Upper lobe of left lung (tissue), 6 donors: ENCODE measurements at places on chromosomes 6 and 20. TPM values are rescaled to one million over a fixed set of nuclear protein-coding genes. Genes with fewer than 3 reads are reported as not detected.

DNA sequence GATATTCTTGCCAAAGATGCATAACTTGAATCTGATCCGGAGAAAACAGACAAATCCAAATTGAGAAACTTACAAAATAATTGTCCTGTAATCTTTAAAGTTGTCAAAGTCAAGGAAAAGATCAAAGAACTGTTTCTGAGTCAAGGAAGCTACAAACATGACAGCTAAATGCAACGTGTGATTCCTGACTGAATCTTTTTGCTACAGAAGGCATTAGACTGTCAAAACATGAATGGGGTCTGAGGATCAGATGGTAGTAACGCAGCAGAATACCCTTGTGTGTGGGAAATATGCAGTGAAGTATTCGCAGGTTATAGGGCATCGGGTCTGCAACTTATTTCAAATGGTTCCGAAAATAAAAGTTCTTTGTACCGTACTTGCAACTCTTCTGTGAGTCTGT is 86.2 kb downstream of the MDGA1 start:
- DNase-seq = no peak

GRCh38 chr6:104908031-104908887 is 48.5 kb upstream of the HACE1 start:
- no peak for DNase-seq

- DNase-seq = no peak
Observed at GRCh38 chr6:8192597-8192996, 90.2 kb upstream of the EEF1E1 start.

GRCh38 chr6:111989743-111990142 is 64.2 kb upstream of the CCN6 start:
- no peak for DNase-seq

DNA sequence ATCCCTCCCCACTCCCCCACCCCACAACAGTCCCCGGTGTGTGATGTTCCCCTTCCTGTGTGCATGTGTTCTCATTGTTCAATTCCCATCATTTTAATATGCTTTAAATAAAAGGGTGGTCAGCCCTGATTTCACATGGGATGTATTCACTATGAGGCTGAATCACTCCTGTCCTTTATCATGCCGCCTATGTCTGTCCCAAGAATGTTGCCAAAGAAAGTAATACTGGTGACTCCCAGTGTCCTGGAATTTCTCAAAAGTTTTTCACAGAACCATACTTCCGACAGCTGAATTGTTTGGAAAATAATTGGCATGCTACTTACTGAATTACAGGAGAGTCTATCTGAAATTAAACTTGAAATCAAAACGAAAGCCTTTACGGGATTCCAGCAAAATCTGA is 217.7 kb downstream of the HAO1 start:
- DNase-seq = no peak

GRCh38 chr20:60054716-60055634 is 96.8 kb downstream of the CDH26 start:
- DNase-seq = peak; percentile 46

DNA sequence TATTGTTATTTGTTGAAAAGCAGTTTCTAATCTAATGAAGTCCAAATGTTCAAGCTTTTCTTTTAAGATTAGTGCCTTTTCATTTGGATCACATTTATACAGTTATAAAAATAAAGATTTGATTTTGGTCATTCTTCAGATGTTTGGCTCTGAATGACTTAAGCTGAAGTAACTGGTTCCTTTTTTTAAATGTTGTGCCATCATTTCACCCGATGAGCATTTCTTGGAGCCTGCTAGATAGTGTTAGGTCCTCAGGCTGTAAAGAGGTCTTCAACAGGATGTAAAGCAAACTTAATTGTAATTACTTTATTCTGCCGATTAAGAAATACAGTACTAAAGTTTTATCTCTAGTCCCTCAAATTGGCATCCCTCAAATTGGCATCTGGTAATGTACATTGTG is 41.2 kb upstream of the ASIP start:
- no peak for DNase-seq

Gene RGS19
- 21.5 TPM for total RNA-seq

- no peak for DNase-seq
Observed at GRCh38 chr6:14275493-14275851, 157.9 kb downstream of the CD83 start.

Gene CYP39A1
- total RNA-seq = 4.7 TPM

Gene SUPT3H
- total RNA-seq = 9.6 TPM

DNA sequence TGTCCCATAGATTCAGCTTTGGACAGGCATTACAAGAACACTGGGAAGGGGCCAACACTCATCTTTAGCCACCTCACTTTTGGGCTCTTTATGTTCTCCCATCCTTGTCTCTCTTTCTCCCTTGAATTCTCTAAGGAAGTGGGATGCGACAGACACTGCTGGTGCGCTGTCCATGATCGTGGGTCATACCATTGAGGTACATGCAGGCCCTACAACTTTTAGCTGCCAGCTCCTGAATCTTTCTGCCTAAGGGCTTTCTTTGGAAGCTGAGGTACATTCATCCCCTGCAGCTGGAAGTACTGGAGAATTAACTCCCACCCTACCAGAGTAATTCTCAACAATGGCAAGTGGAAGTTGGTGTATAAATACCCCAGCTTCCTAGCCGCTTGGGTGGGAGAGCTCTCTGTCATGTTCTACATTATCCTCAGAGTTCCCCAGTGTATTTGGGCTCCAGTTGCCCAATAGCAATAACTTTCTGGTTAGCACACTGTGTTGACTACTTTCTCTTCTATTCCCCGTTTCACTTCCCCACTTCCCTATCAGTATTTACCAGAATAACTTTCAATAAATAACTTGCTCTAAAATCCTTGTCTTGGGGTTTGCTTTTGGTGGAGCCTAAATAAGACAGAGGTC is 309.4 kb upstream of the RNF24 start:
- no peak for DNase-seq

Gene RIPPLY2
- total RNA-seq = not detected

DNA sequence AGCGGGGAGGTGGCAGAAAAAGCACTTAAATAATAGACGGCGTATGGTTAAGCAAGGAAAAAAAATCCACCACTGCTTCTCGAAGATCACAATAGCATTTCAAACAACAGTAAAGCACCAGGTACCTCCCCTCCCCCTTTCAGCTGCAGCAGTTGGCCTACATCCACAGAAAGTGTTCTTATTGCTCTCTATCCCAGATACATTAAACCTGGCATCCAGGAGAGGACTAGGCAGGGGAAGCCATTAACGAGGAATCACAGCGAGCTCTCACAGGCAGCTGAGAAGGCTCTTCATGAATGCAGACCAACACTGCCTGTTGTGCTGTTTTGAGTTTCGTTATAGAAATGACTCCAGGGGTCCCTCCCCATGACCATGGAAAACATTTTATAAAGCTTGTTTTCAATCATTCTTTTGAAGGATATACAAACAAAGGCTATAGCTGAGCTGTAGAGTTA is 11.8 kb downstream of the FYN start:
- DNase-seq = no peak

Gene DEK
- total RNA-seq = 112 TPM

- DNase-seq = no peak
Observed at GRCh38 chr6:138285800-138286199, 67.5 kb upstream of the PBOV1 start.

Gene FAXC
- 12.1 TPM for total RNA-seq

DNA sequence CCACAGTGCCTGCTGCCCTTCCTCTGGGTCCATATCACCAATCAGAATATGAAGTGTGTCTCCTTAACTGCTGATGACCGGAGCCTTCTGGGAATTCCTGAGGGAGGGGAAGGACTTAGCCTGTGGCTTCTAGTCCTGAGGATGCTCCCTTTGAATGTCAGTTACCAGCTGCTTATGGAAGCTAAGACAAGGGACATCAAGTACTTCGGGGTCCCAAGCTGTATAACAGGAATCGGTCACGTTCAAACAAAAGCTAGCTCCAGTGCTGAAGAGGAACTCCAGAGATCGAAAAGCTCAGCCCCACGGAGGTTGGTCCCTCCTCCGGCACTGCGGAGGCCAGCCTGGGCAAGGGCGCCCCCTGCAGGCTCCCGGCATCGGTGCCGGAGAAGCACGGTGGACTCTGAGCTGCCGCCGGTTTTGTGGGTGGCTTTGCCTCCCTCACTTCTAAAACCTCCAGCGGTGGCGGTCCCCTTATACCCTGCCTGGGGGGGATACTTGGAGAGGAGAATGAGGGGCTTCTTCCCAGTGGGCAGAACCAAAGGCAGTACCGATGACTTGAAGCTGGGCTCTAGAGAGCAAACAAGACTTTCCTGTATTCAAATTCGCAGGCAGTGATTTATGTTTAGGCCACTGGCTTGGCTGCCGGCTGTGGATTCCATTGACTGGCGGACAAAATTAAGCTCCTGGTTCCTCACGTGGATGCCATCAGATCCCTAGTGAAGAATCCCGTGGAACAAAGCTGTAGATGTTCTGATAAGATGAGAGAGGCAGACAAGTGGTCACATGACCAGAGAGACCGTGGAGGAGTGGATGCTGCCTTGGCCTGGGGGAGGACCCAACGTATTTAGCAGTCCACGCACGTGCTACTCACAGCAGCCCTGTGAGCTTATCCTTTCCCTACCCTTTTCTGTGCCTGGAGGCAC is 16.2 kb upstream of the UBR2 start:
- DNase-seq = peak; percentile 97

GRCh38 chr20:5863040-5863833 is 87.1 kb downstream of the TRMT6 start:
- peak; percentile 49 for DNase-seq

Gene HCK
- 68.1 TPM for total RNA-seq

Gene FAM50B
- 13.7 TPM for total RNA-seq
